ENCODE measurements at places on chromosomes 12 and 14. TPM values are rescaled to one million over a fixed set of nuclear protein-coding genes. Genes with fewer than 3 reads are reported as not detected.

- DNase-seq = no peak
Measured at GRCh38 chr14:102279282-102279681, 25.7 kb downstream of the MOK start.

DNA sequence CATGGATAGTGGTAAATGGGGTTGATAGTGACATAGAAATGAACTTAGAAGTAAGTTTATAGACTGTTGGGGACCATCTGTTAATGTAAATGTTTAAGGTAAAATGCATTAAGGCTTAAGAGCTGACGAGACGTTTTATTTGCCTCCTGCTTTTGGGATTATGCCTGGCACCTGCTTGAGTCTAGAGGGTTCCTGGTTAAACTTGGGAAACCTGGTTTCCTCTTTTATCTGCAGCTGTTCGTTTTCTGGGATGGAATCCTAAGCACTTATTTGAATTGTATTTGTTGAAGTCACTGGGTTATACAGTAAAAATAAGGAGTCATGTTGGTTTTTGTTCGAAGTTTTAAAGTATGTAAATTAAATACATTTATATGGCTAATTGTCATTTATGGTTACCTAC, 914.7 kb downstream of the NRXN3 start:
- no peak for DNase-seq

DNA sequence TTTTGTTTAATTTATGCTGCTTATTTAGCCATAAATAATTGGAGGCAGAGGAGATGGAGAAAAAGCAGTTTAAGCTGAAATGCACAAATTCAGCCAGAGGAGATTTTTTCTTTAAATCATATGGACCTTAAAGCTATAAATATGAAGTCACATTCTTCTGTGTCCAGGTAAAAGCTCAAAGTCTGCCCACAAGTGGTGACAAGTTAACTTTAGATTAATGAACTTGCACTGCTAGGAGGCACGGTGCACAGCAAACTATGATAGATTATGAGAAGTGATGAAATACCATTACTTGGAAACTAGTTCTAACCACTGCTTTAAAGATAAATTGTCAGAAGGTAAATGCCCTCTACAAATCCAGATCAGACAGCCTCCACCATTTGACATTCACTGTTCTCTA, 69.0 kb downstream of the IFT81 start:
- DNase-seq = no peak

DNA sequence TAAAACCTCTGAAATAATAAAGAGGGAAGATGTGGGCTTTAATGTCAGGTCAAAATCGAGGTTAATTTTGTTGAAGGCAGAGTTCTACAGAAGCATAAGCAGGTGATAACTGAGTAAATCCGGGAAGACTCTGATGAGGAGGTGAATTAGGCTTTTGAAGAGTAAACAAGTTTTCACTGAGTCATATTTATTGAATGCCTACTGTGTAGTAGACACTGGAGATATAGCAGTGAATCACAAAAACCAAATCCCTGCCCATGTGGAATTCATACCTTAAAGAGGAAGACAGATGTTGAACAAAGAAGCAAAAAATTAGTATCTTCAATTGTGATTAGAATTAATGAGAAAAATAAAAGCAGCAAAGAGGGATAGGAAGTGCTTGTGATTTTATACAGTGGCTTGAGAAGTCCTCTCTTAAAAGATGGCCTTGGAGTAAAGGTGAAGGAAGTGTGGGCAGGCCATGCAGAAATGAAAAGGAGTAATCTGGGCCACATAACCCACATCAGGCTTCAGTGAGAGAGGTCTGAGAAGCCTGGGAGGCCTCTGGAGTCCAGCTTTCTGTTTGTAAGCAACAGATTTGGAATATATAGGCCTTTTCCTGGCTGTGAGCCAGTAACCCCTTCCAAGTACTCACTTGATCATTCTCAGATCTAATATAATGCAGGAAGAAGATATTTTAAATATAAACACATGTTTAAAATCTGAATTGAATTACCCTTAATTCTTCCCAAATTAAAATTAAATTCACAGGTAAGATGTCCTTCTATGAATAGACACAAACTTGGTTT, 46.7 kb downstream of the BHLHE41 start:
- no peak for DNase-seq

DNA sequence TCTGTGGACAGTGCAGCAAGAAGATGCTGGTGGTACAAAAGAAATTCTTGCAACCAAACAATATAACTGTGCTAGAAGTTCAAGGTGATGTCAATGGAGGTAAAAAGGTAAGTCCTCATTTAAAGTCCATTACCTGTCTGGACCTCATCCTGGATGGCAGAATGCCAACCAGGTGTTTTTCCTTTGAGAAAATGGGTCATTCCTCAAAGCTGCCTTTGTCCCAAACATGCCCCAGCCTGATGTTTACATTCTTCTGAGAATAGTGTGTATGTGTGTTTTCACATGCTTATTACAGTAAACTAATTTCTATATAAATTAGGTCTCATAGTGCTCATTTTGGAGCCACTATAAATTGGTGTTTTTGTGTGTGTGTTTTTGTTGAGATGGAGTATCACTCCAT, 24.9 kb downstream of the ACTR6 start:
- DNase-seq = no peak

- peak; percentile 39 for DNase-seq
Measured at GRCh38 chr12:71636704-71637115, 26.9 kb downstream of the ZFC3H1 start.

DNA sequence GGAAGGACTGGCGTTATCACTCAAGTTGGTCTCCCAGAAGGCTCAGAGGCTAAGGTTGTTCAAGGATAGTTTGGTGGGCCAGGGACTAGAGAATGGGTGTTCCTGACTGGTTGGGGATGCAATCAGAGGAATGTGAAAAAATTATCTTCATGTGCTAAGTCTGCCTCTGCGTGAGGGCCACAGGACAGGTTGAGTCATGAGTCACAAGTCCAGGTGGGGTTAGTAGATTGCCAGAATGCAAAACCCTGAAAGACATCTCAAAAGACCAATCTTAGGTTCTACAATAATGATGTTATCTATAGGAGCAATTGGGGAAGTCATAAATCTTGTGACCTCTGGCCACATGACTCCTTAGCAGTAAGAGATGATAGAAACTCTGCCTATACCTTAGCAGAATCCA, 220.1 kb upstream of the EEA1 start:
- DNase-seq = no peak

GRCh38 chr12:109169686-109170085, 53.3 kb downstream of the ACACB start:
- DNase-seq = no peak

- no peak for DNase-seq
Measured at GRCh38 chr14:98219638-98220037, 1052.4 kb downstream of the BCL11B start.

- peak; percentile 37 for DNase-seq
Measured at GRCh38 chr14:75088566-75089373, 19.3 kb downstream of the ZC2HC1C start.

Gene GRIP1
- 0.39 TPM for total RNA-seq

Gene TBX5
- total RNA-seq = not detected

Gene HOXC10
- 1.2 TPM for total RNA-seq

Gene ACSM4
- total RNA-seq = not detected

Gene ACOT6
- total RNA-seq = not detected

Gene MGP
- total RNA-seq = 9.1 TPM

All from glomerular endothelial cell (primary cell).